Activated CD8-positive, alpha-beta memory T cell treated with anti-CD3 and anti-CD28 coated beads for 1 hour (primary cell): ENCODE measurements at places on chromosomes 12 and 14.

- DNase-seq = no peak
These were observed 203.3 kb upstream of the NUDT4 start for GRCh38 chr12:93174473-93174872.

GRCh38 chr12:26798023-26798422 lies 35.0 kb downstream of the ITPR2 start:
- DNase-seq = no peak

DNA sequence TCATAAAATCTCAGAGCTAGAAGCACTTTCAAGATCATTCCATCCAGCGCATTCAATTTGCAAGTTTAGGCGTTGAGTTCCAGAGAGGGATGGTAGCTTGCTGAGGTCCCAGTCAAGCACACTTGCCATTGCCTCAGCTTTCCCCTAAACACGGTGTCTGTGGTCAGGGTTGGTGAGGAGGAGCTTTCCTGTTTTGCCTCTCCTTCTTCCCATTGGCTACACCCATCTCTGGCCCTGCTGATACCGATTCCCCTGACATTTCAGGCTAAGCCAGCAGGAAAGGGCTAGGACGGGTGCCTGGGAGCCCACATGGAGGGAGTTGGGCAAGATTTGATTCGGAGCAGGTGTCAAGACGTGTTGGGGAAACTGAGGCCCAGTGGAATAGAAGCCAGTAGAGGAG lies 9.1 kb downstream of the NFATC4 start:
- DNase-seq = no peak

GRCh38 chr12:120196363-120196762 lies 1.8 kb upstream of the GCN1 start:
- no peak for DNase-seq

- no peak for DNase-seq
These were observed 32.9 kb upstream of the IGF1 start for GRCh38 chr12:102513272-102513671.

GRCh38 chr14:93655078-93655750 lies 133.1 kb downstream of the PRIMA1 start:
- DNase-seq = no peak

DNA sequence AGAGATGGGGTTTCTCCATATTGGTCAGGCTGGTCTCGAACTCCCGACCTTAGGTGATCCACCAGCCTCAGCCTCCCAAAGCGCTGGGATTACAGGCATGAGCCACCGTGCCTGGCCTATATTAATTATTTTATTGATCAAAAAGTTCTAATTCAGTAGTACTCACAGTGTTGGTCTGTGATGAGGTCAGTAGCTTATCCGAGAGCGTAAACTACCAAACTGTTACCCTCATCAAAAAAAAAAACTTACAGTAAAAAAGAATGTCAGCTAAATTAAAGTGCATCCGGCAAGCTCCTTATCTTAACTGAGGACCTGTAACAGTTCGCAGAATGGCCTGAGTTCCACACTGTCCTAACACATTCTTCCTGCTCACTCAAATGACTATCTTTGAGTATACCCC lies 228.2 kb downstream of the SOX5 start:
- no peak for DNase-seq

DNA sequence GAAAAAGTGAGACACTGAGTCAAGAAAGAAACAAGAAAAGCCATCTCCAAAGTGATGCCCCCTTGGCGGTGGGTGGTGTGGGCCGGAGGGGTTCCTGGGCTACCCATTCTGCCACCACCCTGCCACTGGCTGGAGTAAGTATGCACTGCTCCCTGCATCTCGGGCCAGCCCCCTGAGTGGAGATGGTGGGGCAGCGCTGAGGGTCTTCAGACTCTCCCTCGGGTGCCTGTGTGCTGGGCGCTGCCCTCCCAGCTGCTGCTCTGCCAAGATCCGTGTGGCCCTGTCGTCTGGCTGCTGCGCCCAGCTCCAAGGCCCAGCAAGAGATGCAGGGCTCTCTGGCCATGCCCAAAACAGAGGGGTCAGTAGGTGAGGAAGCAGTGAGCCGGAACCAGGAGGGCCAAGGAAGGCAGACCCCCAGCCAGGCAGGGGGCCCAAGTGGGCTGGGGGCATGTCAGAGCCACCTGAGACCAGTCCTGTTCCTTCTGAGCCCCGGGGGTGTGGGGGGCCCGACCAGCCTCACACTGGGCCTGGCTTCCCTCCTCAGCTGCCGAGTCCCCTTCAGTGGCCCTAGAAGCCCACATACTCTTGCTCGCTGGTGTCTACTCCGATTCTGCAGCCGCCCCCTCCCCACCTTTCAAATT lies 5.2 kb downstream of the GPR132 start:
- no peak for DNase-seq

- no peak for DNase-seq
These were observed 109.3 kb downstream of the C12orf42 start for GRCh38 chr12:103386451-103386850.

- no peak for DNase-seq
These were observed 27.3 kb downstream of the SLC25A47 start for GRCh38 chr14:100350276-100350926.

GRCh38 chr12:88638966-88639760 lies 58.9 kb upstream of the KITLG start:
- no peak for DNase-seq

GRCh38 chr14:93004699-93005082 lies 81.7 kb downstream of the CHGA start:
- no peak for DNase-seq

DNA sequence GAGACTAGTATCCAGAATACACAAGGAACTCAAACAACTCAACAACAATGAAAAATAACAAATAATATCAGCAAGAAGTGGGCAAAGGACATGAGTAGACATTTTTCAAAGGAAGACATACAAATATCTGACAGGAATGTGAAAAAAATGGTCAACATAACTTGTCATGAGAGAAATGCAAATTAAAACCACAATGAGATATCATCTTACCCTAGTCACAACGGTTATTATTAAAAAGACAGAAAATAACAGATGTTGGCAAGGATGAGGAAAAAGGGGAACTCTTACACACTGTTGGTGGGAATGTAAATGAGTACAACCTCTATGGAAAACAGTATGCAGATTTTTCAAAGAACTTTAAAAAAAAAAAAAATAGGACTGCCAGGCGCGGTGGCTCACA lies 20.4 kb downstream of the VWF start:
- no peak for DNase-seq

DNA sequence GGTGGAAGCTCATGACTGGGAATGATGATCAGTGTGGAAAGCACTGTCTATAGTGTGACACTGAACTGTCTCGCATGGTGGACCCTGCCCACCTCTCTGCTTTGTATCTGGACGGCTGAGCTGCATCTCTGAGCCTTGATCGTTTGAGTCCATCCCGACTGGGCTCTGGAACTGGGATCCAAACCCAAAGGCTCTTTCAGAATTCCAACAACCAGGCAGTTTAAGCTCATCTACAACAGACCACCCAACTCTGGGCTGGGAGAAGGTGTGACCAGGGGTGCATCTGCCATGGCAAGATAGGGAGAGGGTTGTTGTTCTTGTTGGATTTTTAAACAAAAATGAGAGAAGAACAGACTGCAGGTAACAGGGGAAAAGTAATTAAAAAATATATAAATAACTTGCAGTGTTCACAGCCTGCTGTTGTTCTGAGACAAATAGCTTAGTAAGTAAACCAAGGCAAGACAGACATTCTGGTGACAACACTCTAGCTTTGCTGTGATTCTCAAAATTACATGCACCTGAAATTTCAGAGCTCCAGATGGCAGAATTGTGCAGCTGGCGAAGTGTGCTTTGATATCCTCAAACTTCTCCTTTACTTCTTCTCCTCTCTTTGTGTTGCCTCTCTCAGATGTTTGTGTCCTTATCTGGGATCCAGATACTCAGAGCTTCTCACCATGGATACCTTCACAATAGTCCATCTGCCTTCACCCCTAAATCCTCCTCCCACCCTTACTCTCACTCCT lies 209.6 kb downstream of the EMP1 start:
- no peak for DNase-seq

DNA sequence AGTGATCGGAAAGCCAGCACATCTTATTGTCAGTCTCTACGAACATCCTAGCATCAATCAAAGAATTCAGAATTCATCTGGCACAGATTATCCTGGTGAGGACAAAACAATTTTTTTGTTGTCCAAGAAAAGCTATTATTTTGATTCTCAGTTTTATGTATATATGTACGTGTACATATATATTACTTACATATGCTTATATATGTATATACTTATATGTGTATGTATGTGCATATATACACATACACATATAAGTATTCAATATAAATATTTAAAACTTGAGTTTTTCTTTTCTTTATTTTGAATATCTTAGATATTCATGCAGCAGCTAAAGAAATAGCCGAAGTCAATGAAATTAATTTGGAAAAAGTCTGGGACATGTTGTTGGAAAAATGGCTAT lies 77.9 kb downstream of the KNTC1 start:
- no peak for DNase-seq
